Small intestine (tissue), 16 donors: ENCODE measurements at places on chromosomes 1 and 21. TPM values are rescaled to one million over a fixed set of nuclear protein-coding genes. Genes with fewer than 3 reads are reported as not detected.
A peak's percentile ranks its signal among the peaks of the same experiment; 100 is the strongest.

- no peak overlapping the region for H3K27ac ChIP-seq
- H3K36me3 ChIP-seq, result peaks cover 8% of the 10 kb centered on the region
- no peak overlapping the region for H3K4me3 ChIP-seq
These were observed 21.5 kb downstream of the NDUFS5 start for GRCh38 chr1:39047374-39048229.

DNA sequence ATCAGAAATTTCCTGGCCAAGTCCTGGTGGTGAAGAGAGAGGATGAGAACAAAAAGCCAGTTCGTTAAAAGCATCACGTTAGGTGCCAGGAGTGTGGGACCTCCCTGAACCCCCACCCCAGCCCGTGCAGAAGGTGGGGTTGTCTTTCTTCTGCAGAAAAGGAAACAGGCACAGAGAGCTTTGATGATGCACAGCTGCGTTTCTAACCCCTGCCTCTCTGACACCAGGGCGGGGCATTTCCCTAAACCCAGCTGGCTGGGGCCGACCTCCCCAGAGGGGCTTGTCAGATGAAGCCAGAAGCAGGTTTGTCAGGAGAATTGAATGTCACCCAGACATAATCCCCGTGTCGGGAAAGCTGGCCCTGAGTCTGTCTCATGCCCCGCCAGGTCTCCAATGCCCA is 189.3 kb upstream of the EDN2 start:
- DNase-seq, result no peak
- no peaks in the 10 kb centered on the region for H3K4me1 ChIP-seq
- no peaks in the 10 kb centered on the region for H3K27me3 ChIP-seq
- H3K36me3 ChIP-seq, result no peaks in the 10 kb centered on the region
- H3K27ac ChIP-seq, result no peak overlapping the region

DNA sequence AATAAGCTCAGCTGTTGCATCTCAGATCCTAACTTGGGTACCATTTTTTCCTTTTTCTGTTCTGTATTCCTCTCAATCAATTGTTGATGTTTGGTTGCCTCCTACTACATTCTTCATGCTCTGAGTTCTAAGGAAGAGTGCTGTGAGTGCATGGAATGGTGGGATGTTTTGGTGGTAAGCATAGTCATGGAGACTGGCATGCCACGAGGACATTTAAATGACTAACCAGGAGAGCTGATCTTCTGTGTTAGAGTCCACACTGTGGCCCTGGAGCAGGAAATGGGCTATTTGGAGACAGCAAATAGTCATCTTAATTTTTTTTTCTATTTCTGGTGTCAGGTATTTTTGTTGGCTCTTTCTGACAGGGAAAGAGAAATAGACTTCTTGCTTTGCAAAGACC is 69.5 kb upstream of the HSD17B7 start:
- no peak overlapping the region for H3K4me3 ChIP-seq
- no peaks in the 10 kb centered on the region for H3K4me1 ChIP-seq
- no peak overlapping the region for H3K27ac ChIP-seq
- H3K36me3 ChIP-seq, result no peaks in the 10 kb centered on the region

DNA sequence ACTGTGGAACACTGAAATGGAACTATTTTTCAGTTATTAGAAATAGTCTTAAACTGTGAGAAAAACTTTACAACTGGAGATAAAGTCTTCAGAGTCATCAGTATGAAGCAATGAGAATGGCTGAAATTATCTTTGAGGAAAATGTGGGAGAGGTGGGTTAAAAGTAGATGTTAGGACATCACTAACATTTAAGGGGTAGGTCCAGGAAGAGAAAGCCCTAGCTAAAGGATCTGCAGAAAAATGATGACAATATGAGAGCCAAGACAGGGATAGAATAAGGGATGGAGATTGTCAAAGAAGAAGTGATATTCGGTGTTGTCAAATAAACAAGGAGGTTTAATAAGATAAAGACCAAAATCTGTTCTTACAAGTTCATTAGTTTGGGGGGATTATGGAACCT is 123.3 kb upstream of the GPR52 start:
- no peak overlapping the region for H3K27ac ChIP-seq
- no peaks in the 10 kb centered on the region for H3K27me3 ChIP-seq
- H3K36me3 ChIP-seq, result peaks cover 10% of the 10 kb centered on the region
- H3K4me3 ChIP-seq, result no peak overlapping the region

DNA sequence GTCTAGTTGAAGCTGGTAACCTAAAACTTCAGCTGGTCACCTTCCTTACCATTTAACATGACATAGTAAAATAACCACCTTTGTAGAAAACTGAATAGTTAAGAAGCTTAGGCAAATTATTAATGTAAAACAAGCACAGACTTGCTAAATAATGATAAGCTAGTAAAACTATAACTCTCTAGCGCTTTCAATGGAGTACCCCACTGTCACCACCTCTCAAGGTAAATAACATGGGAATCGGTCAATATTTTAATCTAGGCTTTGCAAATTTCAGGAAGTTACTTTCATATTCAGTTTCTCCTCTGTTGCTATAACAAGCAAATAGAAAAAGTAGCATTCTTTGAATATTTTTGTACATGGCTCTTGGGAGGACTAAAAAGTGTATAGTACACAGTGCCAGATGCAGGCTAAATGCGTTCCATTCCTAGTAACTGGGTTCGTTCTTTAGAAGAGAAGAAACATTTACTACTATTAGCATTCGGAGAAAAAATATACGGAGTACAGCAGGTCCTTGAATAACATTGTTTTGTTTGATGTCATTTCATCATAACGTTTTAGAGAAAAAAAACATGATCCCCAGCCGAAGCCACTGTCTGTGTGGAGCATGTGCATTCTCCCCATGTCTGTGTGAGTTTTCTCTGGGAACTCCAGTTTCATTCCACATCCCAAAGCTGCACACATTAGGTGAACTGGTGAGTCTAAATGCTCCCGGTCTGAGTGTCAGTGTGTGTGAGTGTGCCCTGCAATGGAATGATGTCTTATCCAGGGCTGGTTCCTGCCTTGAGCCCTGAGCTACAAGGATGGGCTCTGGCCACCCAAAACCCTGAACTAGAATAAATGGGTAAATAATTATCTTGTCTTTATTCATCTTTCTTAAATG is 52.5 kb downstream of the EPRS1 start:
- H3K36me3 ChIP-seq, result peaks cover 18% of the 10 kb centered on the region
- peak; percentile 31 for DNase-seq
- H3K27ac ChIP-seq, result no peak overlapping the region
- H3K4me3 ChIP-seq, result no peak overlapping the region

DNA sequence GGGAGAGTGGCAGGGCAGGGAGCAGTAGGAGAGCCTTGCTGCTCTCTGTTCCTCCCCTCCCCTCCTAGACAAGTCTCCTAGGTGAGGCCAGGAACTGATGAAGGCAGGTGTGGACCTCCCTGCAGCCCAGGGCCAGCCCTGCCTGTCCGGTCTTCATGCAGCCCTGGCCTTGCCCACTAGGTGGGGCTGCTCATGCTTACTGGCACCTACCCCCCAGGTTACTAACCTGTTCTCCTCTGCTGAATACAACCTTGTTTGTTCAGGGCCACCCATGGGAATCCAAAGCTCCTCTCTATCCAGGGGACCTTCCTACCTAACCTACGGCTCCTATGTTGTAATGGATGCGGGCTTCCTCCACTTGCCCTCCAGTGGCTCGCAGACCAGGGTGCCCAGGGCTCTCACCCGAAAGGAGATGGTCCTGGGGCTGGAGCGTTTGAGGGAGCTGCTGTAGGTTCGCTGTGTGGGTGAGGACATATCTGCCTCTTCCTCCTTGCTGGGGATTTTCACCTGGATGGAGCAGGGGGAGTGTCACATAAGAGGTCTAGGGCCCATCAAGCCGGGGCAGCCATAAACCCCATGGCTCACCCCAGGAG is 7.9 kb upstream of the TNNT2 start:
- H3K27me3 ChIP-seq, result no peaks in the 10 kb centered on the region
- H3K27ac ChIP-seq, result no peak overlapping the region
- H3K4me3 ChIP-seq, result no peak overlapping the region
- H3K4me1 ChIP-seq, result no peaks in the 10 kb centered on the region

GRCh38 chr1:227883073-227883520 is 64.6 kb downstream of the WNT9A start:
- no peak overlapping the region for H3K27ac ChIP-seq
- no peaks in the 10 kb centered on the region for H3K36me3 ChIP-seq
- peaks cover 10% of the 10 kb centered on the region for H3K27me3 ChIP-seq
- no peak for DNase-seq
- H3K4me1 ChIP-seq, result no peaks in the 10 kb centered on the region
- H3K4me3 ChIP-seq, result no peak overlapping the region

- H3K27me3 ChIP-seq, result no peaks in the 10 kb centered on the region
- H3K36me3 ChIP-seq, result peaks cover 3% of the 10 kb centered on the region
- H3K27ac ChIP-seq, result no peak overlapping the region
- H3K4me3 ChIP-seq, result no peak overlapping the region
- no peaks in the 10 kb centered on the region for H3K4me1 ChIP-seq
- DNase-seq, result no peak
These were observed 123.0 kb downstream of the DYRK1A start for GRCh38 chr21:37489553-37489952.

DNA sequence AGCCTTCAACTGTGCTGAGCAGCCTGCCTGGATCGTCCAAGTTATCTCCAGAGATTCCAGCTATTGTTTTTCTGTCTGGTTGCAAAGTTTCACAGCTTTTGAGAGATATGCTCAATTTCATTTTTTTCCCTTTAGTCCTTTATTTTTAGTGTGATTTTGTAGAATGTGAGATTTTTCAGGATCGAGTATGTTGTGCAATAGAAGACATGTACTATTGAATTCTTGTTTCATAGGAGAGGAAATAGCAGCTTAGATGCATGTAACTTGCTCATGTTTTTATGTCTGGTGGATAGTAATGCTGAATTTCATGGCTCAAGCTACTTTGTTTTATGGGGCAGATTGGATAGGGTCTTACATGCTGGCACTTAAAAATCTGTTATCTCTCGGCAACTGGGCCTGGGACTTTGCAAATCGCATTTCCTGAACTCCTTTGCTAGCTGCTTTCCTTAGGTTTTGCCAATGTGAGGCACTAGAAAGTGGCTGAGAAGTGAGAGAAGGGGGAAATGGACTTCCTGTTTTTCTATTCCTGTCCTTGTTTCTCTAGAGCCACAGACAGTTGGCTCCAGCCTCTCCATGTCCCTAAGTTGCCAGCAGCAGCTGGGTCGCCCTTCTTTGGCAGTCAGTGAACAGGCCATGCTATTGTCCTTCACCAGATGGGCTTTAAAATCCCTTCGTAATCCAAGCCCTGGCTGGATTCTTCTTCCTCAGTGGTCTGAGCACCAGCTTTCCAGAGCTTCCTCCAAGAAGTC is 101.4 kb upstream of the PDE4B start:
- no peak overlapping the region for H3K4me3 ChIP-seq
- H3K4me1 ChIP-seq, result no peaks in the 10 kb centered on the region
- H3K27me3 ChIP-seq, result no peaks in the 10 kb centered on the region

DNA sequence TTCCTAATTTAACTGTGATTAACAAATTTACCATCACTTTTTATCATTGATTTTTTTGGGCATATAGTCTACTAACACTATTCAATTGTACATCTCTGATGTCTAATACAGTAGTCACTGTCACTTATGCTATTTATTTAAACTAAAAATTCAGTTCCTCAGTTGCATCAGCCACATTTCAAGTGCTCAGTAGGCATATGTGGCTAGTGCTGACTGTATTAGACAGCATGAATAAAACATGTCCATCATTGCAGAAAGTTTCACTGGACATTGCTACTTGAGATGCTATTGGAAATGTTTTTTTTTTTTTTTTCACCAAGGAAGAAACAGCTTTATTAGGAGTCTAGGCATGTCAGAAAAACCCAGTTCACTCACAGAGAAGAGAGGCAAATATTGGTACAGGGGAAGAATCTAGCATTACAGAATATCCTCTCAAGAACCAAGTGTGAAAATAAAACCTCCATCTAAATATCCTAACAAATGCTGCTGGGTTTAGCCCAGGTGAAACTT is 108.1 kb upstream of the GNG4 start:
- no peak for DNase-seq
- H3K36me3 ChIP-seq, result peaks cover 5% of the 10 kb centered on the region
- no peak overlapping the region for H3K4me3 ChIP-seq

GRCh38 chr1:221549815-221550214 is 192.1 kb downstream of the DUSP10 start:
- no peaks in the 10 kb centered on the region for H3K36me3 ChIP-seq
- H3K27me3 ChIP-seq, result no peaks in the 10 kb centered on the region
- no peak overlapping the region for H3K4me3 ChIP-seq
- no peak for DNase-seq
- H3K27ac ChIP-seq, result no peak overlapping the region
- no peaks in the 10 kb centered on the region for H3K4me1 ChIP-seq

DNA sequence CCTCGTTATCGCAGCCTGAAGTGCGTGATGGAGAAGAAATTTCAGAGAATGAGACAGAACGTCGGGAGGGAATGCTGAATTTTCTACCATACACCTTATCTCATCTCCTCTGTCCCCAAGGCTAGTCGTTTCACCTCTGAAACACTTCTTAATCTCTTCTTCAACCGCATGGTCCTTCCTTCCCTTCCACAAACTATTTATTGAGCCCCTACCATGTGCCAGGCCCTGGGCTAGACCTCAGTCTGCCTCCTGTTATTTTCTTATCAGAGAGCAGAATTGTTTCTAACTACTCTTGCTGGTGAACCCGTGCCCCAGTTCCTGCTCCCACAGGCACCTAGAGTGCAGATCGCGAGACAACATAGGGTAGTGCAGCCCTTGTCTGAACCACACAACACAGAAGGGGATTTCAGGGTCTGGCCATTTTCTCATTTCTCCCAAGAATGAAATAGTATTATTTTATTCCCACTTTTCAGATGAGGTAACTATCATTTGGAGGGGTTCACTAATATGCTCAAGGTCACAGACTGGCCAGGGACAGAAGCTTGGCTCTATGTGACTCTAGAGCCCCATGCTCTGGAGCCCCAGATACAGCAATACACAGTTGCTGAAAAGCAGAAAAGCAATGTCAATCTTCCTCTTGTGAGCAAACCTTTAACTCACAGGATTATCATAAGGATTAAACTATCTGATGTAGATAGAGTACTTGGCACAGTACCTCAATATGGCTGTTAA is 598 bp upstream of the ADIPOR1 start:
- peak overlapping the region; percentile 83 for H3K4me3 ChIP-seq
- H3K36me3 ChIP-seq, result no peaks in the 10 kb centered on the region
- DNase-seq, result peak; percentile 32

- no peak for DNase-seq
- no peak overlapping the region for H3K4me3 ChIP-seq
- peaks cover 8% of the 10 kb centered on the region for H3K4me1 ChIP-seq
- peak overlapping the region; percentile 65 for H3K27ac ChIP-seq
- H3K36me3 ChIP-seq, result no peaks in the 10 kb centered on the region
These were observed 1.4 kb upstream of the SOD1 start for GRCh38 chr21:31658053-31658452.

DNA sequence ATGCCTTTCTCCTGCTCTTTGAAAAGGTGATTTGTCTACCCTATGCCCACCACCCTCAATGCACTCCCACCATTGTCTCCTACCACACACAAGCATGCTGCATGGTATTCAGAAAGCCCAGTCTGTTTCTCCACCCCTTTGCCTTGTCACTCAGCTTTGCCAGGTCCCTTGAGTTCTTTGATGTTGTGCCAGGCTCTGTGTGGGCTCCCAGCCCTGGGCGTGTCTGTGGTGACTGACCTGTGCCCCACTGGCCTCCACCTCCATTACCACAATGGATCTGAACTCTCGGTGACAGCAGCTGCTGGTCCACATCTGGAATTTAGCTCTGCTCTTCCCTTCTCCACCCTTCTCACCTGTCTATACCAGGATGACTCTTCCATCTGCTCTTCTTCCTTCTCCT is 34.9 kb downstream of the ATP2B4 start:
- no peak overlapping the region for H3K27ac ChIP-seq
- H3K4me1 ChIP-seq, result peaks cover 7% of the 10 kb centered on the region
- H3K4me3 ChIP-seq, result no peak overlapping the region

The JMJD4 gene
- 9.6 TPM for polyA plus RNA-seq

The TGFB2 gene
- polyA plus RNA-seq, result not detected

The AMY1A gene
- polyA plus RNA-seq, result not detected

The GUK1 gene
- polyA plus RNA-seq, result 519 TPM

The LORICRIN gene
- polyA plus RNA-seq, result not detected

The MCM3AP gene
- polyA plus RNA-seq, result 42.7 TPM

The PLA2G5 gene
- polyA plus RNA-seq, result 1.4 TPM

The TCHHL1 gene
- polyA plus RNA-seq, result not detected

The PLA2G2F gene
- polyA plus RNA-seq, result 0.01 TPM

The PPT1 gene
- 8.9 TPM for polyA plus RNA-seq
